NCI-H2227 treated with DMSO at 0.1 percent for 48 hours (cell line): ENCODE measurements at places on chromosomes 3 and 15.

GRCh38 chr3:54761637-54762036 lies 166.2 kb downstream of the LRTM1 start:
- no peak for DNase-seq

- DNase-seq = no peak
Observed at GRCh38 chr3:193896419-193896818, 239.5 kb upstream of the HES1 start.

GRCh38 chr3:105610473-105610872 lies 243.8 kb downstream of the ALCAM start:
- DNase-seq = no peak

GRCh38 chr3:44031387-44032380 lies 210.0 kb upstream of the TOPAZ1 start:
- DNase-seq = no peak

- DNase-seq = no peak
Observed at GRCh38 chr3:195129644-195130492, 141.1 kb downstream of the XXYLT1 start.
